ENCODE measurements at places on chromosomes 4 and X.

DNA sequence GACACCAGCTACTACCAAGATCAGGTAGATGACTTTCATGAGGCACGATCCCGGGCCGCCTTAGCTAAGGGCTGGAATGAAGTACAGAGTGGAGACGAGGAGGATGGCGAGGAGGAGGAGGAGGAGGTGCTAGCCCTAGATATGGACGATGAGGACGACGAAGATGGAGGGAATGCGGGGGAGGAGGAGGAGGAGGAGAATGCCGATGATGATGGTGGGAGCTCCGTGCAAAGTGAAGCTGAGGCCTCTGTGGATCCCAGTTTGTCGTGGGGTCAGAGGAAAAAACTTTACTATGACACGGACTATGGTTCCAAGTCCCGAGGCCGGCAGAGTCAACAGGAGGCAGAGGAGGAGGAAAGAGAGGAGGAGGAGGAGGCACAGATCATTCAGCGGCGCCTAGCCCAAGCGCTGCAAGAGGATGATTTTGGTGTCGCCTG lies 481 bp downstream of the UTP3 start:
- peak; percentile 59 for DNase-seq

DNA sequence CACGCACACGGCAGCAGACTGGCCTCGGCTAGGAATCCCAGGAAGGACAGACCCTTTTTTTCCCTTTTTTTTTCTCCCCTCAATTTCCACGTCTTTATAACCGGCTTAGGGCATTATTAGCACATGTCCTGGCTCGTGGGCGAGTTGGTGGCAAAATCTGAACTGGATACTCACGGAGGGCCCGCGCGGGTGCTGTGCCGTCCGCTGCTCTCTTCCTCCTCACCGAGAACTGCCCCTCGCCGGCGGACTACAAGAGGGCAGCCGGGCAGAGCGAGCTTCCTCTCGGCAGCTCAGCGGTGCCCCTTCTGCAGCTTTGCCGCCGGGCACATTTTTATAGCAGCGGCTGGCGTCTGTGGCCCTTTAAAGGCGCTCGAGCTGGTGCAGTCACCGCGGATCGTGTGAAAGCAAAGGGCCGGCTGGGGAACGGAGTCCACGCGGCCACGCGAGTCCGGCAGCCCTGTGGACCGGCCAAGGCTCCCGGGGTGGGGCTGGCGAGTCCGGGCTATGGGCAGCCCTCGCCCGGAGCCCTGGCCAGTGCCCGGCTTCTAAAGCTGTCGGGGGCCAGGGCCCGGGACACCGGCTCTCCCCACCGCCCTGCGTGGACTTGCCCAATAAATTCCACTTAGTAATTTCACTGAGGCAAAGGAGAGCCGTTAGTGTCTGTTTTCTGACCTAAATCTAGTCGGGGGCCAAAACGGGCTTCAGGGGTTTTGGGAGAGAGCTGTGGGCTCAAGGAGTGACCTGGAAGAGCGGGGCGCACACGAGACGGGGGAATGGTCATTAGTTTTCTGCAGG lies 1.3 kb upstream of the CITED1 start:
- peak; percentile 66 for DNase-seq

- no peak for DNase-seq
Measured at GRCh38 chrX:110257889-110258288, 60.0 kb downstream of the AMMECR1 start.

GRCh38 chrX:64842492-64842891 lies 133.8 kb downstream of the ZC4H2 start:
- no peak for DNase-seq

DNA sequence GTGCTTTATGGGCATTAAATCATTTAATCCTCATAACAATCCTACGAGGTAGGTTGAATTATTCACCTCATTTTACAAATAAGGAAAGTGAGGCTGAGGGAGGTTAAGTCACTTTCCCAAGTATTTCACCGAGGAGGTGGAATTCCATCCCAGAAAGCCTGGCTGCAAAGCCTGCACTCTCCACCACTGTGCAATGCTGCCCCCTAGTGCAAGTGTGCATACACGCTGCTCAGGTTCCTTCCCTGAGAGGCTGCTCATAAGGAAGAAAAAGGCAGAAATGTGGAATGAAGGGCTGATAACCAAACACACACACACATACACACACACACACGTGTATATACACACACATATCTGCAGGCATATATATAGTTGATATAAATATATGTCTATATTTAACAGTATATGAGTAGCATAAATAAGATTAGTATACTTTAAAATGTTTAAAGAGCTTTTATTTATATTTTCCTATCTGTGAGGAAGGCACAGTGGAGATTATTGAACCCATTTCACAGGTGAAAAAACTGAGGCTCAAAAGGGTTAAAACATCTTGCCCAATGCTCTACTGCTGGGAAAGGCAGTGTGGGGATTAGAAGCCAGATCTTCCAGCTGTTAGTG lies 714.5 kb upstream of the TENM3 start:
- peak; percentile 80 for DNase-seq

DNA sequence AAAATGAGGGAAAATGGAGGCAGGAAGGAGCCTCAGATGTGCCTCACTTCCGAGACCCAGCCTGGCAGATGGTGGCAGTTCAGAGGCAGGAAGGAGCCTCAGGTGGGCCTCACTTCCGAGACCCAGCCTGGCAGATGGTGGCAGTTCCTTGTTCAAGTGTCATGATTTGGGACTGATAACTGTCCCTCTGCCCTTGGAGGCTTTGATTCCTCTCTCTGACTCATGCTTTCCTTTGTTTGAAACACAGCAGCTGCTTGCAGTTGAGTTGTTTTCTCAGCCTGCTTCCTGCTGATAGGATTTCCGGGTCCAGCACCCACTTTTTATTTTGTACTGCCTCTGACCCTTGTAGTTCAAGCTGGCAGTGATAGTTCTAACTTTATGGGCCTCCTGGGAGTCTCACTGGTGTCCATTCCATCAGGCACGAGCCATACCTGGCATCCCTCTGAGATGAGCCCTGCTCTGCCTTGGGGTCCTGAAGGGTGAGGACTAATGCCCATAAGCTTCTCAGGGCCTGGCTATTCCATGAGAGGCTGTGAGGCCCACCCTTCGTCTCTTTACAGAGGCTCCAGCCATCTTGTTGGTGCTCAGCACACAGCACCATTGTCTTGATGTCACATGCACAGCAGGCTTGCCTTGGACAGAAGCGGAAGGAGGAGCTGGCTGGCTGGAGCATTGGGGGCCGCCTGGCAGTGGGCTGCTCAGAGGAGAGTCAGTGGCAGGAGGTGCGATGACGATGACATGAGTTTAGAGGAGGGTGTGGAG lies 13.0 kb downstream of the RGS12 start:
- no peak for DNase-seq

- no peak for DNase-seq
Measured at GRCh38 chr4:139658185-139658584, 7.4 kb upstream of the MGST2 start.

GRCh38 chr4:115145393-115146160 lies 32.2 kb upstream of the NDST4 start:
- DNase-seq, result no peak

- DNase-seq, result no peak
Measured at GRCh38 chr4:135239964-135240363, 1038.4 kb upstream of the PABPC4L start.

DNA sequence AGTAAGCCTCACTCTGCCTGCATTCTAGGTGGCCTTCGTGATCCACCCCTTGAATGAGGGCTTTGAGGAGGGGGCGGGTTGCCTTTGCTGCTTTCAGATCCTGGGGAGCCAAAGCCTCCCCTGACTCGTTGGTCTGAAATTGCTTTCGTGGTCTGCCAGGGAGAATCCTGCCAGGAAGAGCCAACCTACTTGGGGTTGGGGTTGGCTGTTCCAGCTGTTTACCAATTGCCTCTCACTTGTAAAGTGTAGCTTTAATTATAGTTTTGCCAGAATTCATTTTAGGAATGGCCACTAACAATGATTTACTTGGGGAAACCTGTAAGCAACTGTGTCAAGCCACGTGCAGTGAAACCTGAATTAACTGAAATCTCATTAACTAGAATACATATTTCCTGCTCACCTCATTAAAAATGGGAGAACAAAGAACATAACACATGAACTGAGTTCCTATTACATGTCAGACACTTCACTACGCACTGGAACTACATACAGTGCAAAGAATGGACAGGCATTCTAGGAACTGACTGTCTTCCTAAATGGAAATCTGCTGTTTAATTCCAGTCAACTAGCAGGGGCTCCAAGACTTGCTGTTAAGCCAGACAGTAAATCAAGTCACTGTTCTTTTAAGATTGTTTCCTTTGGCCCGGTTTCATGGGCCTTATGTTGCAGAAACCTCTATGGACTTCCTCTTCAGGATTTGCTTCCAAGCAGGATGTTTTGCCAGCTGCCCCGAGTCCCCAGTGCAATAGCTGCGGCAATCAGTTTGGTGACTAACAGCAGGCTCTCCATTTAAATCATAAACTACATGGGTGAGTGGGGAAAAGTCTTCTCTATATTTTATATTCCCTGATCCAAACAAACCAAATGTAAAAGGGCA lies 16.4 kb upstream of the NKRF start:
- DNase-seq, result peak; percentile 15

DNA sequence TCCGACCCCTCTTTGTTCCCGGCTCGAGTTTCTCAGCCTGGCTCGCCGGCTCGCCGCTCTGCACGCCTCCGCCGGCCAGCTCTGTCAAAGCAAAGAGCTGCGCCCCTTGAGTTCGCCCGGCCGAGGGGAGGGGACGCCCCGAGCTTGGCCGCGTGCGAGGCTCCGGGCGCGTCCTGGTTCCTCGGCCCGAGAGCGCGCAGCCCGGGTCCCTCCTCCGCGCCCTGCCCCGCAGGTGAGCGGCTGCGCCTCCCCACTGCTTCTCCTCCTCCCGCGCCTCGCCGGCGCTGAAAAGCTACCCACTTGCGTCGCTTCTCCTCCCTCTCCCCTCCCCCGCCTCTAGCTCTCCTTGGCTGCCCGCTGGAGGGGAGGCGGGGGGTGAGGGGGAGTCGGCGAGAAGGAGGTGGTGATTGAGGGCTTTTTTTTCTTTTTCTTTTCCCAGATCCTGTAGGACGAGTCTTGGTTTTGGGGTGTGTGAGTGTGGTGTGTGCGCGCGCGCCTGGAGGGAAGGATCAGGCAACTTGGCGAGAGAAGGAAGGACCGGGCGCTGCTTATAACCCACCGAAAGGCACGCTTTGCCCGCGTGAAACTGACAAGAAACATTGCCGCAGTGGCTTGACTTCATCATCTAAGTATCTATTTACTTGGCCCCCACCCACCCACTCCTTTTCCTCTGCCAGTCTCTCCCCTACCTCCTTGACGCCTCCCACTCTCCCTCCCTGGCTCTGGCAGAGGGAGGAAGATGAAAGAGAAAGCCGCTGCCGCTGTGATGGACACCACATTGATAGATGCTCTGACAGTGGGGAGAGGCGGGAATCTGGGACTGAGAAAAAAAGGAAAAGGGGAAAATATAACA lies at the start of gene LEF1:
TSS of gene LEF1 (minus strand) at position 262 of the 853 bp plus-strand sequence. CDS start 1,165 bp downstream, outside the sequence.
- DNase-seq, result peak; percentile 40

- no peak for DNase-seq
Measured at GRCh38 chr4:71009890-71010588, 16.6 kb downstream of the DCK start.

GRCh38 chr4:168319486-168320019 lies 1.0 kb upstream of the DDX60 start:
- DNase-seq, result no peak

DNA sequence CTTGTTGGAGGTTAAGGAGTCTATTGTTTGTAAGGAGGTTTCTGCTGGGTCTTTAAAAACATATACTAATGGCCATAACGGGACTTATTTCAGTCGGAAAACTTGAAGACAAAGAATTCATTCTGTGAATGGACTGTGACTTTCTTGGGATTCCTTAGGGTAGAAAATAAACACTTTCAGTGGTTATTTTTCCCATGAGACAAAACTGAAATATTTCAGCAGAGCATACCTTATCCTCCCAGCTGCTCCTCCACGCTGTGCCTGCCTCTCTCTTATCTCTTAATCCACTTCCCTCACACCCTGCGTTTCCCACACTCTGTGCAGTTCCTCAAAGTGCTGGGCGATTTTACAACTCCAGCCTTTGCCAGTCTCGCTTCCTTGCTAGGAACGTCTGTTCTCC lies 47.1 kb upstream of the SORBS2 start:
- DNase-seq, result no peak

- no peak for DNase-seq
Measured at GRCh38 chrX:107704181-107704580, 71.4 kb downstream of the TSC22D3 start.

GRCh38 chr4:169164669-169165415 lies 105.9 kb downstream of the SH3RF1 start:
- DNase-seq, result no peak

GRCh38 chrX:39169976-39170375 lies 368.7 kb downstream of the MID1IP1 start:
- no peak for DNase-seq

DNA sequence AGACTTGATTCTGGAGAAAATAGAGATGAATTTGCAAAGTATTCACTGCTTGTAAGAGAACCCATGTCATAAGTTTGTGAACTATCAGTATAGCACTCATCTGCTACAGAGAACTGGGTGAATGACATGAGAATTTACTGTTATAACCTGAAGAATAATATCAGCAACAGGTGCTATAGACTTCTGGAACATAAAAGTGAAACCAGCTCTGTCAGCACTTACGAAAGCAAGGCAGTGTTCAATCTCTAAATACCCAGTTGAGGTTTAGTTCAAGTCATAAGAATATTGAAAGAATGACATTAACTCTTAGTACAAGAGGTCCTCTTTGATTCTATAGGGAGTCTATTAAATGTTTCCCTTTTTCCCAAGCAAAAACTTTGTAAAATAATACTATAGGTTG lies 232.9 kb upstream of the ANKRD50 start:
- DNase-seq, result no peak

- no peak for DNase-seq
Measured at GRCh38 chr4:94728056-94728766, 29.5 kb upstream of the BMPR1B start.

- no peak for DNase-seq
Measured at GRCh38 chrX:12804655-12805054, 13.4 kb downstream of the PRPS2 start.
